ENCODE measurements at places on chromosomes 4 and X. TPM values are rescaled to one million over a fixed set of nuclear protein-coding genes. Genes with fewer than 3 reads are reported as not detected.

Gene RBMXL3
- not detected for total RNA-seq

Gene MAOA
- 0.25 TPM for total RNA-seq

Gene COMMD8
- total RNA-seq, result 30.2 TPM

GRCh38 chr4:40699648-40700047 lies 50.1 kb upstream of the NSUN7 start:
- DNase-seq, result no peak

GRCh38 chr4:119921830-119922229 lies 144.8 kb downstream of the MAD2L1 start:
- no peak for DNase-seq

DNA sequence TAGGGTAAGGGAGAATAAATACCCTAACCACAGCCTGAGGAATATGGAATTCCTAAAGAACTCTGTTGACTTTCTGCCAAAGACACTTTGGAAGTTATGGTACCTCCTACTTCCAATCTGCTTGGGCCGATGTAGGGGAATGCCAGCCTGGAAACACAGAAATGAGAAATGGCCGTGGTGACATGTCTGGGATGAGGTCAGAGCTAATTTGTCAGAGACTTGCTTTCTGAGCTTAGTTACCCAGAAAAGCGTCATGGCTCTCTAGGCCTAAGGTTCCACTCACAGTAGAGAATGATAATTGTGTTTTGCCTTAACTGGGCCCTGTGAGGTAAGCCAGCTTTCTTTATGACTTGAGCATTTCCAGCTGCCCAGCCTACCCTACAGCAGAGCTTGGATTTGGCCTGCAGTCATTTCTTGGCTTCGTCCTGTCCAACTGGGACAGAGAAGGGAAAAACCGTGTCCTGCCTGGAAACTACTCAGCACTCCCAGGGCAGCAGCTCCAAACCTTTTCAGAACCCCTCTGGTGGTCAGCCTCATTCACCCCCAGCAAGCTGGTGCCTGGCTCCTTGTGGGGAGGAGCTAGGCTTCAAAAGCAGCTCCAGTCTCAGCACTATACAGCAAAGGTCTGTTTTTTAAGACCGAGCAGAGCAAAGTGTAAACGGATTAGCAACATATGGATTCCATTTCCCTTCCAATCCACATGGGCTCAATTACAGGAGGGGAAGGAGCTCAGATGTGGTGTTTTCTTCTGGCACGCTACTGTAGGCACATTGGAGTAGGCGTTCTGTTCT lies 92.3 kb downstream of the RLIM start:
- peak; percentile 1 for DNase-seq

- no peak for DNase-seq
Measured at GRCh38 chrX:153592966-153593688, 5.8 kb downstream of the CCNQ start.

Data from MG63 (cell line).